Endothelial cell of umbilical vein (primary cell): ENCODE measurements at places on chromosomes 13 and 19. TPM values are rescaled to one million over a fixed set of nuclear protein-coding genes. Genes with fewer than 3 reads are reported as not detected.

The ZNF180 gene
- 1.4 and 2.1 TPM in 2 replicates for polyA plus RNA-seq

The NHLRC3 gene
- 6.9 and 7.3 TPM in 2 replicates for polyA plus RNA-seq

The FSD1 gene
- 55.5 and 95.4 TPM in 2 replicates for polyA plus RNA-seq

The PNMA8B gene
- polyA plus RNA-seq = 0.02 TPM in 1 of 2 replicates, not detected in the other

DNA sequence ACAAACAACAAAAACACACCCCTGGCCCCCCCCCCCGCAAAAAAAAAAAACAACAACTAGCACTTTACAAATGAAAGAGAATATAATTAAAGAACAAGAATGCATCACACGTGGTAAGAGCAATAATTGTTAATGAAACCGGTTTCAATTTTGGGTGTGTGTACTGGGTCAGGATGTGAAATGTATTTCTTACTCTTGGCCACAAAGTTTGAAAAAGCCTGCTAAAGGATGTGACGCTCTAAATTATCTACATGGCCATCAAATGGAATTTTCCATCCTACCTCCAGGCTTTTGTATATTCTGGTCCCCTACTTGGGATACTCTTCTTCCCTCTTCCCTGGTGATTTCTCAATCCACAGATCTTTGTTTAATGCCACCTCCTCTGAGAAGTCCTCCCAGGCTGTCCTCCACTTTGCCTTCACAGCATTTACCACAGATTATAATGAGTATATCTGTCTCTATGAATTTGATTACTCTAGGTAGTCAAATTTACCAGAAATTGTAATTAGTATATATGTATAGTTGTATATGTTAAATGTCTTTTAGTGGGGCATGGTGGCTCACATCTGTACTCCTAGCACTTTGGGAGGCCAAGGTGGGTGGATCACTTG is 2.1 kb downstream of the SARS2 start:
- no peak for DNase-seq

DNA sequence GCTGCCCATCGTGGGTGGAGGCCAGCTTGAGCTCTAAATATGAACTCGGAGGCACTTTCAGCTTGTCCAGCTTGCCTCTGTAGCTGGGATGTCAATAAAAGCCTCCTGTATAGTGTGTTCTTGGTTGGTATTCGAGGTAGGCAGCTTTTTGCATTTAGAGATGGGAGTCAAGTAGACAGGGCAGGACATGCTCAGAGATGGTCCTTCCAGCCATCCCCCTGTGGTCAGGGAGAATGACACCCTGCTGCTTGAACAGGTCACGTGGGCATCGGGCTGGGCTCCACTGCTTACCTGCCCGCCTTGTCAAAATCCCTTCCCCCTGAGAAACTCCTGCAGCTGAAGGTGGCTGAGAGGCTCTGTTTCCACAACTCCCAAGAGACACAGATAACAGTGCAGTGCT is 302.5 kb downstream of the ZNF536 start:
- no peak for DNase-seq

DNA sequence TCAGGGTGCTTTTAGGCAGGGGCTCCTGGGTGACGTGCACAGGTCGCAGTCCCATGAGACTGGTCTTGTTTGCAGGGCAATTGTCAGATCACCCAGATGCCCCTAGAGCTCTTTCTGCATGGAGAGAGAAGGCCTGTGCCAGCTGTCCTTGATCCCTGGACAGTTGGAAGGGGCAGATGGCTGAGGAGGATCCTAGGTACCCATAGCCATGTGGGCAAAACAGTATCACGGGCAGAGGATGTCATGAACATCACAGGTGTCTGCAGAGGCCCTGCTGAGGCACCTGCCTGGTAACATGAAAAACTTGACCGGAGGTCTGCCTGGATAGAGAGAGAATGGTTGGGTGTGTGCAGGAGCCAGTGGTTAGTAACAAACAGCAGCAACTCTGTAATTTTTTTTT is 99.3 kb downstream of the ZNF536 start:
- no peak for DNase-seq

GRCh38 chr19:56404705-56405056 is 549 bp downstream of the ZNF583 start:
- DNase-seq = no peak

- no peak for DNase-seq
These were observed 3.6 kb downstream of the PSMC4 start for GRCh38 chr19:39974377-39975155.

DNA sequence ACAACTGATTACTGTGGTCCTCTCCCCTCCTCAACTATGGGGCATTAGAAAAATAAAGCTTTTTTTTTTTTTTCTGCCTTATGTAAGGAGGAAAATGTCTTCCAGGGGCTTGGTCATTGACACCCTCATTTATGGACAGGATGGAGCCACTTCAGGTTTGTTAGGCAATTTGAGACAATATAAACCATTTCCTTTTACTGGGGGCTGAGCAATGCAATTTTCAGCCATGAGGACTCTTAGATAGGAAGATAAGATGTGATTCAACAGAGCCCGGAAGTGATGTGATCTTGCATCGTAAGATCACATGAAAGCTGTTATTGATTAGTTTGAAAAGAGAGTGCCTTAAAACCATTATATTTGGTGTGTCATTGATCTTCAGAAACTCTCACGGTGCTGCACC is 210.8 kb downstream of the OXGR1 start:
- no peak for DNase-seq

DNA sequence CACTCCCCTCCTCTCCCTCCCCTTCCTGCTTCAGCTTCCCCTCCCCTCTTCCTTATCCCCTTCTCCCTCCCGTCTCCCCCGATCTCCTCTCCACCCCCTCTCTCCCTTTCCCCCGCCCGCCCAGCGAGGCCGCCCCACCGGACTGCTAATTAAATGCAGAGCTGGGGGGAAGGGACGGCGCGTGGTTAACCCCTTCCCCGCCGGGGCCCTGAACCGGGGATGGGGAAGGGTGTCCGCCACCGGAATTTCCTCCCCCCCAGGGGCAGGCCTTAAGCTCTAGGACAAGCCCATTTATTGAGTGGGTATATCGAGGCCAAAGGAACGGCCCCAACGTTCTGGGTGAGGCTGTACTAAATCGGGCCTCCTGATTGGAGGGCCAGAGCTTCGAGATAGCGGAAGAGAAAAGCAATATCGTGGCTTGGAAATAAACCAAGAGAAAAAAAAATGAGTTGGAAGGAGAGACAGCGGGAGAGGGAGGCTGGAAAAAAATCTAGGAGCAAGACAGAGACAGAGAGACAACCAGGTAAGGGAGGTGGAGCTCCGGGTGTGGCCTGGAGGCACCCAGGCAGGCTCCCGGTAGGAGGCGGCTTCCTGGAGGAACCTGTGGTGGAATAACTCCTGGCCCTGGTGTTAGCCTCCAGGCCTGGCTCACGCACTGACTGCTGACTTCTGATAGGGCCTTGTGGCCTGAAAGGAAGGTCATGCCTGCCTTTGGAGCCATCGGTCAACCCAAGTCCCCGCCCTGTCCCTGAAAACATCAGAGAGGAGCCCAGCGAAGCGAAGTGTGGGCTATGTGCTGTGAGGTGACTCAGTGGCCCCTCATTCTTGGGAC is 11.6 kb upstream of the JUND start:
- peak; percentile 70 for DNase-seq

GRCh38 chr19:12785431-12786031 is 5.8 kb upstream of the JUNB start:
- DNase-seq = no peak
